ENCODE measurements at places on chromosomes 12 and 14.

DNA sequence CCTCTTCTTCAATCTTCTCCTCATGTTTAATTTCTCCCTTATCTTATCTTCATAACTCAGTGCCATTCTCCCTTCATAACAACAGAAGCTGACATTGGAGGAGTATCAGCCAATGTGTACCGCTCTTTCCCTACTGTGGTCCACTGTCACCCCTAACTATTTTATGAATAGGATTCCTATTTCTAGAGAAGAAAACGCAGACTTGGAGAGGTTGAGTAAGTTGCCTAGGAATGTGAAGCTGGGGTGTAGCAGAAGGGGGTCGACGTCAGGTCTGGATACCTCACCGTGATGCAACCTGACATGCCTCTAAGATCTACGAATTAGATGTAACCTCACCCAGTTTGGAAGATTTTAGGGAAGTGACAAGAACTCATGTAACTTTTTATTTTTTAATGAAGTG, 17.1 kb downstream of the LMO3 start:
- DNase-seq = no peak

GRCh38 chr12:16358878-16359277, 11.4 kb downstream of the MGST1 start:
- no peak for DNase-seq

DNA sequence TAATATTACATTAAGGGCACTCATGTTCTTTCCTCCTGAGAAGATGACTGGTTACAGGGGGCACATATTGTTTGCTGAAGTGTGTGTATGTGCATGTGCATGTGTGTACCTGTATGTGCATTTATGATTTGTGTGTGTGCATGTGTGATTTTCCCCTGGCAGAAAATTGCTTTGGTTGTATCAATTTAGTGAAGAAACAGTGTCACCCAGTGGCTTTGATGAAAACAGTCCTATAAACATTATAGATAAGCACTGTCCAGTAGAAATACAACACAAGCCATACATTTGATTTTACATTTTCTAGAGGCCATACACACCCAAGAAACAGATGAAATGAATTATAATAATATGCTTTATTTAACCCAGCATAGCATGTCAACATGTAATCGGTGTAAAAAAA, 8.6 kb downstream of the PDE3A start:
- DNase-seq = no peak

- no peak for DNase-seq
These were observed 162.5 kb downstream of the C12orf50 start for GRCh38 chr12:87866578-87867292.

DNA sequence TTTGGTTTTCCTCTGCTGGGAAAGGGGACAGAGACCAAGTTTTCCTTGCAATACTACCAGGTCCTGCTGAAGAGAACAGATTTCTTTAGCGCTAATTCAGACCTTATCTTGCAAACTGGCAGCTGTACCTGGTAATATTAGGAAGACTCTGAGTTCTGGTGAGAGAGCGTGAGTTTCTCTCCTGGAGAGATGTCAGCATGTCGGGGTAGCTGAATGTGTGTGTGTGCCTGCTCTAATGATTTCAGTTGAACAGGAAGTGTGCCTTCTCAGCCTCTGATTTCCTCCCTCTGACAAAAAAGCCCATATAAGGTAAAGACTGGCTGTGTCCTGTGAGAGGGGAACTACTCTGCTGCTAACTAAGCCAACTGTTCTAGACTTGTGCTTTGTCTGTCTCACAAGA, 10.3 kb upstream of the ERP27 start:
- no peak for DNase-seq

DNA sequence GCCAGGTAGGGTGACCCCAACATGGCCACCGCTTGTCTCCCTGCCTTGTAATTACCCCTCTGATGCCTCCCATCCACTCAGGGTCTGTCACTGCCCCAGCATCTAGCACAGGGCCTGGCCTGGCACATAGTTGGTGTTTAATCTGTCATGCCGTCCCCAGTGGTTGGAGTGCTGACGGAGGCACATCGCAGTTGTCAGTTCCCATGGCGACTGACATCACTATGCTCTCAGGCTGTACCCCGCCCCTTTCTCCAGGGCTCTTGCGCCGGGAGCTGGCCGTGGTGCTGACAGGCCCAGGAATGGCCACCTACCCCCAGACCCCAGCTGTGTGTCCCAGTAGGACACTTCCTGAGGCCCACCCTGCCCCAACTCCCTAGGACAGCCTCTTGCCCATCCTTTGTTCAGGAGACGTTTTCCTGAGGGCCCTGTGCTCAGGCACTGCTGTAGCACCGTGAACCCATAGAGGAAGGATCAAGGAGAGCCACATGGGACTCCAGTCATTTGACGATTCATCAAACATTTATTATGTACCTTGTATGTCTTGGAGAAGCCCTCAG, 23.0 kb downstream of the FAM222A start:
- no peak for DNase-seq

DNA sequence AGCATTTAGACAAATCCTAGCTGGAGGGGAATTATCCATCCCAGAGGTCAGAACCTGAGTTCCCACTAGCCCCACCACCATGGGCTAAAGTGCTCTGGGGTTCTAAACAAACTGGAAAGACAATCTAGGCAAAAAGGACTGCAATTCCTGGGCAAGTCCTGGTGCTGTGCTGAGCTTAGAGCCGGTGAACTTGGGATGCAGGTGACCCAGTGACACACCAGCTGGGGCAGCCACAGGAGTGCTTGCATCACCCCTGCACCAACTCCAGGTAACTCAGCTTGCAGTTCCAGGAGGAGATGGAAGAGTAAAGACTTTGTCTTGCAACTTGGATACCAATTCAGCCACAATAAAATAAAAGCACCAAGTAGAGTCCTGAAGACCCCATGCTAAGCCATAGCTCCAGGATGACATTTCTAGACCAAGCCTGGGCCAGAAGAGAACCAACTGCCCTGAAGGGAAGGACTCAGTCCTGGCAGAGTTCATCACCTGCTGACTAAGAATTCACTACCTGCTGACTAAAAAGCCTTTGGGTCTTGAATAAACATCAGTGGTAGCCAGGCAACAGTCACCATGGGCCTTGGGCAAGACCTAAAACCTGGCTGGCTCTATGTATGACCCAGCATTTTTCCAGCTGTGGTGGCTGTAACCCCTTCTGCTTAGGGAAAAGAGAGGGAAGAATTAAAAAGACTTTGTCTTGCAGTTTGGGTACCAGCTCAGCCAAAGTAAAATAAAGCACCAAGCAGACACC, 223.4 kb upstream of the DIO2 start:
- DNase-seq = no peak

- DNase-seq = no peak
These were observed 25.2 kb upstream of the DGLUCY start for GRCh38 chr14:91088585-91089235.

- DNase-seq = no peak
These were observed 104.0 kb downstream of the GCH1 start for GRCh38 chr14:54798465-54799124.

GRCh38 chr12:51318846-51319599, 5.0 kb downstream of the BIN2 start:
- no peak for DNase-seq

- DNase-seq = no peak
These were observed 125.0 kb upstream of the HMGA2 start for GRCh38 chr12:65699251-65699650.

GRCh38 chr12:85807730-85808129, 28.5 kb downstream of the RASSF9 start:
- DNase-seq = no peak

- no peak for DNase-seq
These were observed 70.3 kb upstream of the RFLNA start for GRCh38 chr12:124224535-124225110.

GRCh38 chr12:4215229-4216186, 58.1 kb upstream of the CCND2 start:
- no peak for DNase-seq

DNA sequence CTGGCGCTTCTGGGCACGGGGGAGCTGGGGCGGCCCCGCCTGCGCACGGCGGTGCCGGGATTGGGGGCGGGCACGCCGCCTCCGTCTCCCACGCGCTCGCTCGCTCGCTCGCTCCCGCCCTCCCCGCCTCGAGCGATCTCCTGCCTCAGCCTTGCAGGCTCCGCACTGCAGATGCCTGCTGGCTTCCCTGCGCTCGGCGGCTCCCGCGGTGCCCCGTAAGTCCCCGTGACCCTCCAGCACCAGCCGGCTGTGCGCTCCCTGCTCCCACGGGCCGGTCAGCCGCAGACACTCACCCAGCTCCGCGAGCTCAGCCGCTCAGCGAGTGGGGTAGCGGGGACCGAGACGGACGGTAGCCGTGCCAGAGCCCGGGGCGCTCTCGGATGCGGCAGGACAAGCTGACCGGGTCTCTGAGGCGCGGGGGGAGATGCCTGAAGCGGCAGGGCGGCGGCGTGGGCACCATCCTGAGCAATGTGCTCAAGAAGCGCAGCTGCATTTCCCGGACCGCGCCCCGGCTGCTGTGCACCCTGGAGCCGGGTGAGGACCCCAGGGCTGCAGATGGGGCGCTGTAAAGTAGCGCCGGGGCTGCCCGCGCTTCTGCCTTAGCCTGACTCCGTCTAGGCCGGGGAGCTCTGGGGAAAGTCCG, at the start of gene TBC1D30:
TSS of gene TBC1D30 (plus strand) at position 148 of the 643 bp plus-strand sequence. CDS start at position 381, 233 bp downstream.
- DNase-seq = no peak

GRCh38 chr14:104433401-104434213, 146.0 kb upstream of the C14orf180 start:
- DNase-seq = no peak

GRCh38 chr14:21039585-21040369, 2.4 kb upstream of the RNASE7 start:
- no peak for DNase-seq

GRCh38 chr14:20247646-20248246, 8.7 kb downstream of the OR11H4 start:
- DNase-seq = no peak

- no peak for DNase-seq
These were observed 70.7 kb downstream of the SUSD6 start for GRCh38 chr14:69682136-69682535.

GRCh38 chr12:93180566-93180965, 197.2 kb upstream of the NUDT4 start:
- no peak for DNase-seq

GRCh38 chr12:107518868-107519267, 166.7 kb upstream of the PWP1 start:
- DNase-seq = no peak

DNA sequence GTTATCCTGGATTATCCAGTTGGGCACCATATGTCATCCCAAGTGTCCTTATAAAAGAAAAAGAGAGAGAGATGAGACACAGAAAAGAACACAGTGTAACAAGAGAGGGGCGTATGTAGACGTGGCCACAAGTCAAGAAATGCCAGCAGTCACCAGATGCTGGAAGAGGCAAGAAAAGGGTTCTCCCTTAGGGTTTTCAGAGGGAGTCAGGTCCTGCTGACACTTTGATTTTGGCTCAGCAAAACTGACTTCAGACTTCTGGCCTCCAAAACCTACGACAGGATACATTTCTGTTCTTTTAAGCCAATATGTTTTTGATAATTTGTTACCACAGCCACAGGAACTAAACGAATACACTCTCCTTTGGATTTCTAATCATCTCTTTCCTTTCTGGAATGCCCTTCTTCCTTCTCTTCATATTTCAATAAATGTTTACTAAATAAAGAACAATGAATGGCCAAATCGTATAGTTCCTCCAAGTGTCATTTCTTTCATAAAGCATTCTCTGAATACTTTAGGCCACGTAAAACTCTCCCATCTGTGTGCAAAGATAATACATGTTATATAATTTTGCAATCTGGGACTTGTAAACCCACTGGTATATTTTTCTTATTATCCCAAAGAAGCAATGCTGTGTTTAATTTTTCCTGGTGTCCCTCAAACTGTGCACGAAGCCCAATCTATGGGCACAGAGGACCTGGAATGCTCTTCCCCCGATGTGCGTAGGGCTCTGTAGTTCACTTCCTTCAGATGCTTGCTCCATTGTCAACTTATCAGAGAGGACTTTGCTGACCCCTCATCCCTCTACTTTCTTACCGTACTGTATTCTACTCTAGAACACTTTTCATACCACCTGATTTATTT, 303.6 kb downstream of the CEP128 start:
- no peak for DNase-seq

DNA sequence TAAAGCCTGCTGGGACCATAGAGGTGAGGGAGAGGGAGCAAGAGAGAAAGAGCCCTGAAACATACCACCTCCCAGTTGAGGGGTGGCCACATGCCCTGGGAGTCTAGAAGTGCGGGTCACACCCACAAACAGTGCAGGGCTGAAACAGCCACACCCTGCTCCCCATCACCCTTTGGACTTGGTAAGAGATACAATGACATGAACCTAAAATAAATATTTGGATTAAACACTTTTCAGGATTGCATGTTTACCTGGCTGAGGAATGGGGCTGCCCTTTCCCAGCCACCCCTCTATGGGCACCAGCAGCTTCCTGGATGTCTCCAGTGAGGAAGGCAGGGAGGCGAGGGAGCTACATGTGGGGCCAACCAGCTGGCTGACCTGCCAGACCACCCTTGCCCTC, 39.0 kb upstream of the TC2N start:
- no peak for DNase-seq

- no peak for DNase-seq
These were observed 108.7 kb upstream of the NCOR2 start for GRCh38 chr12:124675881-124676713.

GRCh38 chr12:2020511-2020910, 16.3 kb upstream of the DCP1B start:
- DNase-seq = no peak

- DNase-seq = no peak
These were observed 63.2 kb upstream of the PNMA1 start for GRCh38 chr14:73777420-73777819.

DNA sequence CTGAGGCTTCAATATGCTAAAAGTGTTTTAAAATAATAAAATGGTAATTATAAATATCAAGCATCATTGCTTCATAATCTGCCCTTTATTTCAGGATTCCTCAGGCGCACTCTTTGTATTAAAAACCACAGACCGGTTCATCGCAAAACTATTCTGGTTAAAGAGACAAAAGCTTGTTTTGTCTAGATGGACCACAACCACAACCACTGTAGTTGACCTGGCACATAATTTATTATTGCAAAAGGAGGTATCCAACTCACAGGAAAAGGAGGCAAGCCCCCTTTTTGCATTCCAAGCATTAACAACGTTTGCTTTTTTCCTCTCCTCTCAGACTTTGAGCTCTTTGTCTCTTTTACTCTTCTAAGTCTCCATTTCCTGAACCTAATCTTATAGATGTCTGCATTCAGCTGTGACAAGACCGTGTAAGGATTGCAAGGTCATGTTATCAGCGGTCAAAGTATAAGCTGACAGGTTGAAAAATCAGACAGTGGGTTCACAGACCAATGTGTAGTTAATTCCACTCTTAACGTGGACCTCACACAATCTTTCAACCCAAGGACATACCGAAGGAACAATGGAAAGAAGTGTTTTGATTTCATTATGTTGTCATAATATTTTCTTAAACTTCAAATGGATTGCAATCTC, 1057.6 kb downstream of the GALC start:
- no peak for DNase-seq

All from activated T-helper 1 cell treated with anti-CD3 and anti-CD28 coated beads, Interleukin-2, amount 50 U/mL, for 16 hours (primary cell).